Osteoblast (primary cell): ENCODE measurements at places on chromosomes 12 and 14. TPM values are rescaled to one million over a fixed set of nuclear protein-coding genes. Genes with fewer than 3 reads are reported as not detected.

Gene PIGH
- 15.3 and 16.3 TPM in 2 replicates for total RNA-seq

Gene KRT6A
- total RNA-seq: under 0.01 and 0.72 TPM in 2 replicates

DNA sequence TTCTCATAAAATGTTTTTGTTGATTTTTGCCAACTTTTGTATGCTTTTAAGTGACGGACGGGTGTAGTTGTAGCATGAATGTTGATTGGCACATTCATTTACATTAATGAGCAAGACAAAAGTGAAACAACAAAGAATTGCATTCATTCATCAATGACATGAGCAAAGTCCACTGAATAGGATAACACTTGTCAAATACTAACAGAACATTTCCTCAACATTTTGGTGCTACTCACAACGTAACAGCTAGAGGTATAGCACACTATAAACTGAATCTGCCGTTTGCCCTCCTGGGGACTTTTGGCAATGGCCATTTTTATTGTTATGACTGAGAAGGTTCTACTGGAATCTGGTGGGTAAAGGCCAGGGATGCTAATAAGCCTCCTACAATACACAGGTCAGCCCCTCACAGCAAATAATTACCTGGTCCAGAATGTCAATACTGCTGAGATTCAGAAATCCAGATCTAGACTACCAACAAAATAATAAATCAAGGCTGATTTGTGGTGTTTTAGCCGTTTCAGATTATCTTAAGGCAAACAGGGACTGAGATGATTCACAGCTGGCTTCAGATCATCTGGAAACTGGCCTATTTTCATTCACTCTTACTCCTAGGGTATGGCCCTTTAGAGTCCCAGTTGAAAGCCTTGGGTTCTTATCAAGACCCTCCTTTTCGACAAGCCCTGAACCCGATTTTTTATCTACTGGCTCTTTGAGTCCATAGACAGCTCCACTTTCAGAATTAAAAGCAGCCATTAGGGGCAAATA is 22.5 kb upstream of the CDKN3 start:
- H3K27ac ChIP-seq: no peak overlapping the region
- peaks cover 8% of the 10 kb centered on the region for H3K4me1 ChIP-seq
- H3K27me3 ChIP-seq: peaks cover 23% of the 10 kb centered on the region
- no peaks in the 10 kb centered on the region for H3K36me3 ChIP-seq
- DNase-seq: no peak

DNA sequence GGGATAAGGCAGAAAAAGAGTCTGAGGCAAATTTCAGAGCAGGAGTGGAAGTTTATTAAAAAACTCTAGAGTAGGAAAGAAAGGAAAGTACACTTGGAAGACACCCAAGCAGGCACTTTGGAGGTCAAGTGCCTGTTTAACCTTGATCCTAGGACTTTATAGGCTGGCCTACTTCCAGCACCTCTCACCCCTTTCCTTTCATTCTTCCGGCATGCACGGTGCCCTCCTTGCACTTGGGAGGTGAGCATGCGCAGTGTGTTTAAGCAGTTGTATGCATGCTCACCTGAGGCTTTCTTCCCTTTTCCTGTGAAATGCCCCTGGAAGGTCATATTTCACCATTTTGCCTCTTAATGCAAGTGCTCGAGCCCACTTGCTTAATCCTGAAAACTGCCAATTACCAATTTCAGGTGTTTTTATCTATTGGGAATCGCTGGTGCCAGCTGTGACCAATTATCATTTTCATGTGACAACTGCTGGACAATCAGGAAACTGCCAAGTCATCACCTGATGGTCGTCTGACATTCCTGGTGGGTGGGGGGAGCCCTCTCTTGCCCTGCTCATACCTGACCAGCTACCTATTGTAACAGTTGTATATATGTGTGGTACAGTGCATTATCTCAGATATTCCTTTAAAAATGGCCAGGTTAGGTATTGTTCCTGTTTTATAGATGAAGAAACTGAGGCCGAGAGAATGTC is 53.5 kb downstream of the SUDS3 start:
- no peaks in the 10 kb centered on the region for H3K27me3 ChIP-seq
- no peak overlapping the region for H3K4me3 ChIP-seq
- H3K4me1 ChIP-seq: no peaks in the 10 kb centered on the region
- H3K27ac ChIP-seq: no peak overlapping the region

DNA sequence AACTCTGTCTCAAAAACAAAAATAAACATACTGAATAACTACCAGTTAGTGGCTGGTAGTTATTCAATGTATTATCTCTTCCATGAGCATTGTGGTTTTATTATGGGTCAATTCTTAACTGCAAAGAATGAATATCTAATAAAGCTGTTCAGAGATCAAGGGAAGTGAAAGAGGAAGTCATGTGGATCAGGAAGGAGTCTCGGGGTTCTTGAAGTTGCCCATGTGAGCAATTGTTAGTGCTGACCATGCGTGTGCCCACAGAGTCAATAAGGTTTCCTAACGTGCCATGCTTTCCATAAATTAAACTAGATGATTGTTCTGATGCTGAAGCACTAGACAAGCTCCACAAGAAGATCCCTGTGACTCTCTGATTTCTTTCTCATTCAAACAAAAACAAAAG is 136.5 kb upstream of the CPSF6 start:
- H3K27ac ChIP-seq: no peak overlapping the region
- no peak overlapping the region for H3K4me3 ChIP-seq
- peaks cover 3% of the 10 kb centered on the region for H3K27me3 ChIP-seq
- no peak for DNase-seq
- peaks cover 2% of the 10 kb centered on the region for H3K4me1 ChIP-seq
